ENCODE measurements at places on chromosomes 5 and 9.

DNA sequence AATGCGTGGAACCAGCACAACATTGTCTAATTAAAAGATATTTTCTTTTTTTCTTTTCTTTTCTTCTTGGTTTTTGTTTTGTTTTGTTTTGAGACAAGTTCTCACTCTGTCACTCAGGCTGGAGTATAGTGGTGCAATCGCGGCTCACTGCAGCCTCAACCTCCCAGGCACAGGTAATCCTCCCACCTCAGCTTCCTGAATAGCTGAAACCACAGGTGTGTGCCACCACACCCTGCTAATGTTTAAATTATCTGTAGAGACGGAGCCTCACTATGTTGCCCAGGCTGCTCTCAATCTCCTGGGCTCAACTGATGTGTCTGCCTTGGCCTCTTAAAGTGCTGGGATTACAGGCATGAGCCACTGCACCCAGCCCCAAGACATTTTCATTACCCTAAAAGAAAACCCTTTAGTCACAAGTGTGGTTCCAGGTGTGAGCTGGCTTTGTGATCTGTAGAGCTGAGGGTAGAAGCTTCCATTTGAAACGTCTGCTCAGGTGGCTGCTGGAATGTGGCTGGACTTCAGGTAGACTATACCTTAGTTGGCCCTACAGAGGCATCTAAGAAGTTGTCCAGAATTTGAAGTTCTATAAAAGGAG lies 19.1 kb upstream of the NEK6 start:
- DNase-seq, result no peak

- no peak for DNase-seq
Measured at GRCh38 chr9:129405089-129405826, 215.6 kb downstream of the C9orf50 start.

DNA sequence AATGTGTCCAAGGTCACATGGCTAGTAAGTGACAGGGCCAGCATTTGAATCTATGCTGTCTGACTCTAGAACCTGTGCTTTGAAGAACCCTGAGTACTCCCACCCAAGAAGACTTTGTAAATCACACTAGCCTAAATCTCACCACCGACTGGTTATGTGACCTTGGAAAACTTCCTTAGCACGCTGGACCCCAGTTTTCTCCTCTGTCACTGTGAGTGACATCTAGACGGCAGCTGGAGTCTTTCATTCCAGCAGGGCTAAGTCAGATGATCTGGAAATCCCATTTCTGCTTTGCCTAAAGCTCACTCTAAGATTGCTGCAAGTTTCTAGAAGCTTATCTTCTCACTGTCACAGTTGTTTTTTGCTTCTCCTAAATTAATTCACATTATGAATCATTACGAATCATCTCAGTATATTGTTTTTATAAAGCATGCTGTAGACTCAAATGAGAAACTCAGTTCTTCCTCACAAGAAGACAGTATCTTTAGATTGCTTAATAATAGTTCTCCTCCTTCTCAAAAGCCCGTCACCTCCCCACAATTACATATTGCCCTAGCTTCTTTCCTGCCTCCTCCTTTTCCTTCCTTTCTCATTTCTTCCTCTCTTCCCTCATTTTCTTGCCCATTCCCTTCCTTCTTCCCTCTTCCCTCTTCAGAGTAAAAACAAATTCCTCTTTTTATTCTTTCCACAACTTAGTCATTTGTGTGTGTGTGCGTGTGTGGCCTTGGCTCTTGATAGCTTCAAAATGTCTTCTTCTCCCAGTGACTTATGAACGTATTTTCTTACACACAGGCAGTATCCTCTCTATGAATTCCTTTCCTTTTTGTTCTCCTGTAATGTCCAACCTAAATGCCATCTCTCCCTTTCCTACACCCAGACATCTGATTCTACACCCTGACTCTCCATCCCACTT lies 16.8 kb downstream of the ALDOB start:
- no peak for DNase-seq

GRCh38 chr9:99155736-99156135 lies 50.8 kb downstream of the TGFBR1 start:
- no peak for DNase-seq

DNA sequence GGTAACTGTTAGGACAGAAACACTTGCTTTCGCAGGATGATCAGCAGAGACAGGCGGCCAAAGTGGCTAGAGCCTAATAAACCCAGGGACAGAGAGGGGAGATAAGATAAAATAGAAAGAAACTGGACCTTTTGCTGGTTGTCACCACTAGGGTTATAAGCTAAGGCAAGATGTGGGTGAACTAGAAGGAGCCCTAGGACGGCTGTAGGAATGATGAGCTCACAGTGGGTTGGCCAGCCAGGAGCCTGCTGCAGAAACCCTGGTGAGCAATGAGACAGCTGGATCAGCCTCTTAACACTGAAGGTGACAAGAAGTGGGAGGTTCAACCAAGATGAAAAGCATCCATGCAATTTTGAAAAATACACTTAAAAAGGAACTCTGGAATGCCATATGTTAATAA lies 13.5 kb downstream of the CTNND2 start:
- no peak for DNase-seq

DNA sequence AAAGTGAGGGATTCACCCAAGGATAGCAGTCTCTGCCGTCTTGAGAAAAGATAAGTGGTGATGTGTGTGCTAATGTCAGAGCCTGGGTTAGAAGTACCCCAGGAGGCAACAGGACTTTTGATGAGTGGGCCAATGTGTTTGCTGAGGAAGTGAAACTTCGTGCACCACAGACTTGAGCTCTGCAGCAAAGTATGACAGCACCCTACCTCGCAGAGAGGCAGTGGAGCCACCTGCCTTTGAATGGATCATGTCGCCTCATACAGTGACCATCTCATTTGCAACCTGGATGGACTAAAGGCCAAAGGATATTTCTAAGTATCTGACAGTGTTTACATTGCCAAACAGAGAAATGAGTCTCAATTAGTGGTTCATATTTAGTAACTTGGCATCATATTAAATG lies 593.9 kb upstream of the GRAMD2B start:
- DNase-seq, result no peak

DNA sequence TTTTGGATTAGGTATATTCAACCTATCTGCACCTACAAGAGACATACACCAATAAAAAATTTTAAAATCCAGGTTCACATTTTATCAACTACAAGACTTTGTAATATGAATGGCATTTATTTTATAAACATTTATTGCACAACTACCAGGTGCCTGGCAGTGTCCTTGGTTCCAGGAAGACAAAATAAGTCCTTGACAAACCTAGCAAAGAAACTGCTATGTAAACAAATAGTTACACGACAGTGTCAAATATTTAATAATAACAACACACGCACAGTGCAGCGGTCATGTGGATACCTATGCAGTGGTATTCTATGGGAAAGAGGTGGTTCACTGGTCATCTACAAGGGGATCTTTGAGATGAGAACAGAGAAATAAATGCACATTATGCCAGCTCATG lies 120.7 kb downstream of the MYO10 start:
- DNase-seq, result no peak

- DNase-seq, result no peak
Measured at GRCh38 chr9:137447722-137448601, 6.8 kb upstream of the ENTPD8 start.

DNA sequence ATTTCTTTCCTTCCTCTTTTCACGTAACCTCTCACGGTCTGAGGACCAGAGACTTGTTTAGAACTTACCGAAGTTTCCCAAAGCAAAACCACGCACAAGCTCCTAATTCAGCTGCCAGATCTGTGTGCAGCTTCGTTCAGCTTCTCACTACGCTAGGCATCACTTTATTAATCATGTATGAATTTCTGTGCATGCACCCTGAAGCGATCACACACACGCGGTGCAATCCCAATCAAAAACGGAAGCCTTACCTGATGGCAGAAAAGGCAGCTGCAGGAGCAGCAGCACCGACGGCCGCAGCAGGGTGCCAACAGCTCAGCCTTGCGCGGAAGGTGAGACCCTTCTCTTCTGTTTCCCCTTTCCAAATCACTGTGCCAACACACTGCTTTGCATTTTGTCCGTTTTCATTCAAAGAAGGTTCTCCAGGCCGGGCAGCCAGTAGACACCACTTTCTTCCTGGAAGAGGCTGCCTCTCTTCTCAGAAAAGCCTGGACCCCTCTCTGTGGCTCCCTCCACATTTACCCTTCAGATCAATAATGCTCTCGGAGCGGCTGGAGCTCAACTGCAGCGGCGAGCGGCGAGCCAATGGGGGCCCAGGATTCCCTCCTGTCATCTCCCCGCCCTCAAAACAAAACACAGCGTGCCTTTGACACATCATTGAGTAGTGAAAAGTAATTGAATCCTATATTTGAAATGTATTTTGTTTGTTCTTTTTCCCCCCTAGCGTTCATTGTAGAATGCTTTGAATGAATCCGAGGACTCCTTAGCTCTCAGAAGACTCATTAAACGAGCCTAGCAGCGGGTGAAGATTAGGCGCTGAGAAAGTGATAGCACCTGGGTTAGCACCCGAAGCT lies at the start of gene CDH12:
Gene CDH12 (minus strand): TSS at position 538 of the 854 bp plus-strand sequence.
- DNase-seq, result no peak

DNA sequence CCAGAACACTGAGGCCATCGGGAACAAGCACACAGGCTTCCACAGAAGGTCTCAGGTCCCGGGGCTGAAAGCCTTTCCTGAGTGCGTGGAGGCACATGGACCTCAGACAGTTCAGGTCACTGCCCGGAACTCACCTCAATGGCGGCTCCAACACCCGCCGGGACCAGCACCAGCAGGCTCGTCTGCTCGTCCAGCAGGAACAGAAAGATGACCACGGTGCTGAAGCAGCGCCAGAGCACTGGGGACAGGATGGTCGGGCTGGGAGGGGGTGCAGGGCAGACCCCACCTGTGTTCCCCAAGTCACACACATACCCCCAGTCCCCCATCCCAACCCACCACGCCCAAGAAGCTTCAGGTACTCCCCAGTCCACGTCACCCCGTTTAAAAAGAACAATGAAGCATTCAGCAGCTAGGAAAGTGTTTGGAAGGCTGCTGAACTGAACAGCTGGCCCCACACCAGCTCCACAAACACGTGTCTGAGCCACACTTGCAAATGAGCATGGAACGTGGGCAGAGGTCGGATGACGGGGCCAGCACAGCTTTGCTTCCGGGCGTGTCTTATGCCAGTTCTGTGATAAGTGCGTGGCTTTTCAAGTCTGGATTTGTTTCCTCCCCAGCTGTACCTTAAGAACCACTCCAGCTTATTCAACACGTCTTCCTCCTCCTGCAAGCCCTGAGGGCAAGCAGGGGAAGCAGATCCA lies 14.6 kb downstream of the CLPTM1L start:
- no peak for DNase-seq

DNA sequence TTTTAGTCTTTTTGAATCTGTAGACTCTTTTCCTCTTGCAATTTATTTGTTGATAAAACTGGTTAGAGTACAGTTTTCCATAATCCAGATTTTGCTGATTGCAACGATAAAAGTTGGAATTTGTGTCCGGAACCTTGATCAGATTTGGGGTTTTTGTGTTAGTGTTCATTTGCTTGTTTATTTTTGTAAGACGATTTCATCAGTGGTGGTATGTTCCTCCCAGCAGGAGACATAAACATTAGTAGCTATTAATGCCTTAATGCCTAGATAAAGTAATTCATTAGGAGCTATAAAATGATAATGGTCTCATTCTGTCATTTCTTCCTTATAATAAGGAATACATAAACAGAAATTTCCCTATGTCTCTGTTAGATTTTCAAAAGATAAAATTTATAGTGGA lies 21.3 kb downstream of the RPS6 start:
- no peak for DNase-seq

GRCh38 chr5:25056836-25057235 lies 412.1 kb upstream of the CDH10 start:
- DNase-seq, result peak; percentile 54

- DNase-seq, result no peak
Measured at GRCh38 chr5:157029457-157029856, 29.5 kb downstream of the HAVCR1 start.

GRCh38 chr9:105052346-105052745 lies 124.4 kb upstream of the ABCA1 start:
- no peak for DNase-seq

DNA sequence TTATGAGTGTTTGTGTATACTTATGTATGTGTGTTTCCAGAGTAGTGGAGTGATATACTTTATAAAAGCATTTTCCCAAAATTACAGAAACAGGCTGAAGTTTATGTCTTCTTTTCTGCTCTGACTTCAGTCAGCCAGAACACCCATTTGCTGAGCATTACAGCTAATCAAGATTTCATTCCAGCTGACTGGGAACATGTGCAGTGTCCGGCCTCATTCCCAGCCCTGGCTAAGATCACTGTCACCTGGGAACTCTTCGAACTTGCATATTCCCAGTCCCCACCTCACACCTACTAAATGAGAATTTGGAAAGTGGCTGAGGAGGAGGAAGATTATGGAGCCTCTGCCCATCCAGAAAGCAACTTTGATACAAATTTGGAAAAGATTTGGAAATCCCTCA lies 90.8 kb upstream of the PRRC1 start:
- DNase-seq, result no peak

DNA sequence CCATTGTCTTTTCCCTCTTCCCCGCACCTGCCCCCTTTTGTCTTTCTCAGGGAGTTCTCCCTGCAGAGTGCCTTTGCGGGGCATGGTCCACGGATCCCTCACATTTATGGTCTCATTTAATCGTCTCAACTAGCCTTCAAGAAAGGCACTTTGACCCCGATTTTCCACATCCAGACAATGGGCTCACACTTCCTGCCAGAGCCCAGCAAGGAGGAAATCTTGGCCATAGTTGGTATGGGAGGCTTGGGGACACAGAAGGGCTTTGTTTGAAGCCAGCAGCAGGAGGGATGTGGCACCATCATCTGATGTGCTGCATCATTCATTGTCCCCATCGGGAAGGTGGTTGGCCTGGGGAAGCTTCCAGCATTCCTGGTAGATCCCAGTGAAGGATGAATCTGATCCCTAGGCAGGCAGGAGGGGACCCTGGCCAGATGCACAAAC lies 24.9 kb downstream of the GSN start:
- no peak for DNase-seq

DNA sequence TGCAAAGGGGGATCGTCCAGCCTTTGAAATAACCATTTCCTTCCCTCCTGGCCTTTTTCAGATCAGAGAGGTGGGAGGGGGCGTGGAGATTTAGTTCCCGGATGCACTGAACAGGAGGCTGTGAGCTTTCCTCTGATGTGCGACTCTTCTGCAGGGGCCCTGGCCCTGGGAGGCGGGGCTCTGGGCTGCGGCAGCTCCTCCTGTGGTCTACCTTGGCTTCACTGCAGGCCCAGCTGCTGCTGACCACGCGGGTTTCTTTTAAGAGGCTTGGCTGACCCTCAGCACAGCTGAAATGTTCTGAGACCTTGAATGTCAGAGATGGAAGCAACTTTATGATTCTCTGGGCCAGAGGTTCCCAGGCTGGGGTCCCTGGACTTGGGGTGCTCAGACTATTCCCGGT lies 27.0 kb upstream of the COL15A1 start:
- DNase-seq, result peak; percentile 51

GRCh38 chr5:51404255-51404654 lies 21.0 kb downstream of the ISL1 start:
- no peak for DNase-seq

- DNase-seq, result peak; percentile 10
Measured at GRCh38 chr9:71001780-71002386, 119.5 kb downstream of the TRPM3 start.

GRCh38 chr5:10633271-10634049 lies 69.6 kb downstream of the ANKRD33B start:
- no peak for DNase-seq

- no peak for DNase-seq
Measured at GRCh38 chr5:149537374-149537975, 13.8 kb downstream of the CSNK1A1 start.

- DNase-seq, result no peak
Measured at GRCh38 chr5:30871196-30871595, 322.3 kb upstream of the CDH6 start.

- DNase-seq, result no peak
Measured at GRCh38 chr9:69223605-69224004, 49.5 kb downstream of the TJP2 start.

All from renal cortex interstitium (tissue), 15 donors.